ENCODE measurements at places on chromosomes 11 and 22.

GRCh38 chr22:46655861-46656608 lies 35.8 kb downstream of the GRAMD4 start:
- no peak for DNase-seq

DNA sequence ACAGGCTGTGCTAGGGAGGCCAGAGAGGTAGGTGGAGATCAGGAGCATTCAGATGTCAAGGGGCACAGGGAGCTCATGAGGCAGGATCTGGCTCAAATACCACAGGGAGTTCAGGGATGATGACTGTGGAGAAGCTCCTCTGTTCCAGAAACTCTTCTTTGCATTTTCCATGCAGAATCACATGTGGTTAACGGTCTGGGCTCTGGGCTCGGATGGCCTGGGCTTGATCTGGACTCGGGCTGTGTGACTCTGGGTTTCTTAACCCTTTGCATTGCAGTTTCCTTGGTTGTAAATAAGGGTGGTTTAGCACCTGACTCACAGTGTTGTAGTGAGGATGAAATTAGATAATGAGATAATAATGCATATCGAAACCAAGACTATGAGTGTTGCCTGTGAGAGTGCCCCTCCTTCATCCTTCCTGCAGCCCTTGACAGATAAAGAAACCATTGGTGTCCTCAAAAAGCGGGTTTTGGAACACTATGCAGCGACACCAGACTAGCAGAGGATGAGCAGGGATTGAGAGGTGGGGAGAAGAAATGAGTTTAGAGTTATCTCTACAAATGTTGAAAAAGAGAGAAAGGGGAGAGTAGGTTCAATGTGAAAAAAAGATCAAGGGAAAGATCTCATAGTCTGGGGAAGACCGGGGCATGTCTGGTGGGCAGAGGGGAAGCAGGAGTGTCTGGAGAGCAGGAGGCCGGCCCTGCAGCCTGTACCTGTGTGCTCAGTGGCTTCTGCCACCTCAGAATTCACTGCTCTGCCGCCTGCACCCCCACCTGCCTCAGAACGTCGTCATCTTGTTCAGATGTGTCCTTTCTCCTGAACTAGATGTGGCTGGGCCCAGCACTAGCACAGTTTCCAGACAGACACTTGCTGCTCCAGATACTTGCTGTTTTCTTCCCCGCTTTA lies 197.8 kb upstream of the SORL1-AS1 start:
- no peak for DNase-seq

- no peak for DNase-seq
These were observed 38.0 kb downstream of the CPT1A start for GRCh38 chr11:68803766-68804165.

DNA sequence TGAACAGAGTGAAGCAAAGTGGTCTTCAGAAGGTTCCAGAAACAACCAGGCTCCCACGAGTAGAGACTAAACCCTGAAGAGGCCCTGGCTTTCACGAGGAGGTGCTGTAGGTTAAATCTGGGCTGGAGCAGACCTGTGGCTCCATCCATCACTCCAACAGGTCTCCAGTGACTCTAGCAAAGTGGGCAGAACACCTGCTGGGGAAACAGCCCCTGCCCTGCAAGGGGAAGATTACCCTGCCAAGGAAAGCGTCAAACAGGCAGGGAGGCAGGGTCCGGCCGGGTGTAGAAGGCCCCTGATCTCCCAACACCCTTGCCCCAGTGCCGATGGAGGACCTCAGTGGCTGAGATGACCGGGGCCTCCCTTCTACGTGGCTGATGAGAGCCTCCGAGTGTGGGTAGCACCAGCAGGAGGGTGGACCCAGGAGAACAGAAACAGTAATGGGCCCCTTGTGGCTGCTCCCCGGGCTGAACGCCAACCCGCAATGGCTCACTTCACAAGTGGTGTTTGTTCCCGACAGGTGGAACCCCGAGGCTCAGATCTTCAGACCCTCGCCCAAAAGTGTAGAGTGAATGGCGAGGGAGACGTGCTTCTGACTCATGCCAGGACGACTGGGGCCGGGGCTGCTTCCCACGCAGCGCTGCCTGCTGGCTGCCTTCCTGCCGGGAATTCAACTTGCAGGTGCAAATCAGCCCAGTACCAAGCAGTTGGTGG lies 112.0 kb downstream of the SHANK2 start:
- DNase-seq, result no peak

DNA sequence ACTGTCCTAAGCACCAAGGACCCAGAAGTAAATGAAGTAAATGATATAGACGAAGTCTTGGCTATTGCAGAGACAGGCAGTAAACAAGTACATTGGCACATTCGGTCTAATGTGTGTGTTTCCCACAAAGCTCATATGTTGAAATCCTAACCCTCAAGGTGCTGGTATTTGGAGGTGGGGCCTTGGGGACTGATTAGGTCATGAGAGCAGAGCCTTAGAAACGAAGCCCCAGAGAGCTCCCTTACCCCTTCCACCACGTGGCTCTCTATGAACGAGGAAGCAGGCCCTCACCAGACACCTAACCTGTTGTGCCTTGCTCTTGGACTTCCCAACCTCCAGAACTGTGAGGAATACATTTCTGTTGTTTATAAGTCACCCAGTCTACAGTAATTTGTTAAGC lies 14.9 kb downstream of the CLMP start:
- no peak for DNase-seq

DNA sequence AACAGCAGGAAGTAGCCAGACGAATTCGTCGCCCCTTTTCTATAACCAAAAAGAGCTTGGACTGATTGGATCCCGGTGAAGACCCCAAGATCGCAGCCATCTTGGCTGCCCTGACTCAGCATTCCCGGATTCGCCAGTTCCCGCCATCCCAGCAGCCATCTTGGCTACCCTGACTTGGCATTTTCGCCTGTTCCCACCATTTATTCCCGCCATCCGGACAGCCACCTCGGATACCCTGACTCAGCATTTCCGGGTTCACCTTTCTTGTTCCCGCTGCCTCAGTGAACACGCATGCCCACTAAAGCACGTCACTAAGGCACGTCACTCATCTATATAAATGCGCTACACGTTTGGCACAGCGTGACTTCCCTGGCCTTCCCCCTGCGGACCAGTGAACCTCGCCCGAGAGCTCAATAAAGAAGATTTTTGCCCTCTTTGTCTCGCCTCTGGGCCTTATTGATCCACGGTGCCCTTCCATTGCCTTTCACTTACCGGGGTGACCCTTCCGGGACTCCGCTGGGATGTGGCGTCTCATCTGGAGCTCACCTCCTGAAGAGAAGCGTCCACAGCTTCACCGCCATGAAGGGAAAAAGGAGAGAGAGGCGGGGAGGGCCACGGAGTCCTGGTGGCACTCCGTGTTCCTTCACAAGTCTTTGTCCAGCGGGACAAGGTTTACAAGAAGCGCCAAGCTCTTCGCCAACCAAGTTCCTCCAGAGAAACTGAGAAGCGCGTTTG lies 4.0 kb upstream of the OR56A3 start:
- DNase-seq, result no peak

DNA sequence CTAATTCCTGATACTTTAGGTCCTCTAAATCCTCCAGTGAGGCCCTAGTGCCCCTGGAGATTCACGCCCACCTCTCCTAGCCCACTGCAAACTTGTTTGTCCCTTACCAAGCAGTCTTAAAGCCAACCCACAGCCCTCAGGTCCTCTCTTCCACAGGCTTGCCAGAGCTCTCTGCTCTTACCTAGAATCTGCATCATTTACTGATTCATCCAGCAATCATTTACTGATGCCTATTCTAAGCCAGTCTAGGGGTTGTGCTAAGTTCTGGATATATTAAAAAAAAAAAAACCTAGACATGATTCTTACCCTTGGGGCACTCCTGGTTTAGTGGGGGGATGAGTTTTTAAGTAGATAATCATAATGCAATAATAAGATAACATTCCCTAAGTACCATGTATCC lies 43.0 kb upstream of the PLET1 start:
- no peak for DNase-seq

DNA sequence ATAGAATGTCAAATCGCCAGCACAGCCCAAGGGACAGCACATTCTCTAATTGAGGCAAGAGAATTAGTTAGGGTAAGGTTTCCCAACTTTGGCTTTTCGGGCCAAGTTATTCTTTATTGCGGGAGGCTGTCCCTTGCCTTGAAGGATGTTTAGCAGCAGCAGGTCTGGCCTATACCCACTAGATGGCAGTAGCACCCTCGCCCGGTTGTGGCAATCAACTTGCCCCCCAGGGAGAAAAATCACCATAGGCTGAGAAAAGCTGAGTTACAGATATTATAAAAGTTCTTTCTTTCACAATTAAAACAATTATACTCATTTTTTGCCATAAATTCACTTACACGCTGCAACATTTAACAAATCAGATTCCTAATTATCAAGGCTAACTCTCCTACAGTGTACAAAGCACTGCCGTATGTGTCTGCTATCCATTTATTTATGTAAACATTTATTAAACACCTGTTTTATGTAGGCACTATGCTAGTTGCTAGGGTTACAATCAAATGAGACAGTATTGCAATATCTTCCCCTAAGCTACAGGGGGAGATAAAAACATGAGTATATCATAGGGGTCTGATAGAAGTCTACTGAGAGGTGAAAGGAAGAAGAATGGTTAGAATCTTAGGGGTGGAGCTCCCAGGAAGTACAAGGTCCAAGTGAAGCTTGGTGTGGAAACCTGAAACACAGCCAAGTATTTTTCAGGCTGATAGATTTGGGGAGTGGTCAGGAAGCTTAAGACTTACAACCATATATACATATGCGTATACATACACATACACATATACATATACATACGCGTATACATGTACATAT lies 452.3 kb downstream of the RAB38 start:
- no peak for DNase-seq

GRCh38 chr11:126308271-126308671 lies 4.4 kb downstream of the DCPS start:
- DNase-seq, result no peak

GRCh38 chr11:131423688-131424087 lies 53.3 kb downstream of the NTM start:
- DNase-seq, result no peak

- no peak for DNase-seq
These were observed 42.4 kb upstream of the MAPK1 start for GRCh38 chr22:21909871-21910270.

DNA sequence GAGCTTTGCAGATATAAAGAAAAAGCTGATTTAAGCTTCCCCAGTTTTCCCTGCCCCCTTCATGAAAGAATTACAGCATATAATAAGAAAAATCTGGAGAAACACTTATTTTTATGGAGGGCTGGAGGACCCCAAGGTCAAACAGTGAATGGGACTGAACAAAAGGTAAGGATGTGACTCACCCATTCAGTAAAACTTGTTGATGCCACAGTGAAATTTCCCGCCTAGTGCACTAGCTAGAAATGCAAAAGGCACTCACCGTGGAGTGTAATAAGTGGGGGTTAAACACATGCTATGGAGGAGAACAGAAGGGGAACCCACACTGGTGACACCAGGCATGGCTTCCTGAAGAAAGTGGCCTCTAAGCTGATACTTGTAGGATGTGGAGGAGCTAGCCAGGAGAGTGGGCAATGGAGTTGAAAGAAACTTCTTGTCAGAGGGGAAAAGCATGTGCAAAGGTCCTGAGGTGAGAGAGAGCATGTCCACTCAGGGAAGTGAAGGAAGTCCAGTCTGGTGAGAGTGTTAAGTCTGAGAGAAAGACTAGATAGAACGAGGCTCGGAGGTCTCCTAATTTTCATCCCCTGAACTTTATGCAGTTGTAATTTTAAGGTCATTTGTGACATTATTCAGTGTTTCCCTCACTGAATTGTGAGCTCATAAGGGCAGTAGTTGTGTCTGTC lies 77.1 kb downstream of the MIAT start:
- DNase-seq, result no peak

DNA sequence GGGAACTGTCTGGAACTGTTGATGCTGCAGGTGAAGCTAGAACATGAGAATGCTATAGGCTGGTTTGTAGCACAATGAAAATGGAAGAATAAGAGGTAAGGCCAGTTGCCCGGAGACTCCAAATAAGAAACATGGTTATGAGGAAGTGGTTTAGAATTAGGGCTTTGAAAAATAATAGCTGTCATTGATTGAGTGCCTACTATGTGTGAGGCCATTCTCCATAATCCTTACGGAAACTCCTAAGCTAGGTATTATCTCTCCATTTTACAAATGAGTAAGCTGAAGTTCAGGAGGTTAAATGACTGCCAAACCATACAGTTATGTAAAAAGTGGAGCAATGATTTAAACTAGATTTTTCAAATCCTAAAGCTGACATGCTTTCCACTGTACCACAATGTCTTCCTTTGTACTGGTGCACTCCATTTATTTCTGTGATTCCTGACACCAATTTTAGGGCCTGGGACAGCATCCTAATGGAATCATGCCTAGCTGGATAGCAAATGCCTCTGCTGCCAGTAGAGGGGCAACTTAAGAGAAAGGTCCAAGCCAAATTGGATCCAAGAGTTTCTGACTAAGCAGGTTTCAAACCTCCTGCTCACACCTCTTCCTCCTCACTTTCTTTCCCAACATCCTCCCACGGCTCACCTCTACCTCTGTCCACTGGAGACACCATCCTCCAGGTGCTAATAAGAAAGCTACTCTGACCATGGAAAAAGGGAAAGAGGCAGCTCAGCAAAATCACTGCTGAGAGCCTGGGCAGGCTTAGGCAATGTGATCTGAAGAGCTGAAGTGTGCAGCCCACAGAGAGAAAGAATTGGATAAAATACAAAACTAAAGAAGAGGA lies 46.9 kb upstream of the PICALM start:
- DNase-seq, result no peak

GRCh38 chr11:843818-844692 lies 1.4 kb downstream of the TSPAN4 start:
- DNase-seq, result no peak

DNA sequence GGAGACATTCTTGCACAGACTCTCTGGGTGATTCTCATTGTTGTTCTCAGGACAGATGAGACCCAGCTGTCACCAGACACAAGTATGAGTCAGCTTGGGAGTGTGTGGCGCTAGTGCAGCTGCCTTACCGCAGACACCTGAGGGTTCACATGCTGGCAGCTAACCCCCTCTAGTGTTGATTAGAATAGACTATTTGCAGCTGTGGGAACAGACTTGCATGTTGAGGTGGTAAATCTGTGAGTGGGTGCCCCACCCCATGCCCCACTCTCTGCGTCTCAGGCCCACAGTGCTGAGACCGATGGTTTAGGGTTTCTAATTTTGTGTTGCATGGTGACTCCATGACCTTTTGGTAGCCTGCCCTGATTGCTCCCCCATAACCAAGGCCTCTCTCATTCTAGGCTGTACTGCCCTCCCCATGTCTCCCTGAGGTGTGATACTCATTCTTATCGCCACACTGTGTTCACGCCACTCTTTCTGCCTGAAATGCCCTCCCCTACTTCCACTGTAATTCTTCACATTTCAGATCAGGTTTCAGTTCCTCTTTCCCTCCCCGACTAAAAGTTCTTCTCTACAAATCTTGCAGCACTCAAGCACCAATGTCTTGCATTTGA lies 73.7 kb upstream of the KIRREL3 start:
- DNase-seq, result no peak
